GM06990 (cell line): ENCODE measurements at places on chromosomes 7 and 10.

DNA sequence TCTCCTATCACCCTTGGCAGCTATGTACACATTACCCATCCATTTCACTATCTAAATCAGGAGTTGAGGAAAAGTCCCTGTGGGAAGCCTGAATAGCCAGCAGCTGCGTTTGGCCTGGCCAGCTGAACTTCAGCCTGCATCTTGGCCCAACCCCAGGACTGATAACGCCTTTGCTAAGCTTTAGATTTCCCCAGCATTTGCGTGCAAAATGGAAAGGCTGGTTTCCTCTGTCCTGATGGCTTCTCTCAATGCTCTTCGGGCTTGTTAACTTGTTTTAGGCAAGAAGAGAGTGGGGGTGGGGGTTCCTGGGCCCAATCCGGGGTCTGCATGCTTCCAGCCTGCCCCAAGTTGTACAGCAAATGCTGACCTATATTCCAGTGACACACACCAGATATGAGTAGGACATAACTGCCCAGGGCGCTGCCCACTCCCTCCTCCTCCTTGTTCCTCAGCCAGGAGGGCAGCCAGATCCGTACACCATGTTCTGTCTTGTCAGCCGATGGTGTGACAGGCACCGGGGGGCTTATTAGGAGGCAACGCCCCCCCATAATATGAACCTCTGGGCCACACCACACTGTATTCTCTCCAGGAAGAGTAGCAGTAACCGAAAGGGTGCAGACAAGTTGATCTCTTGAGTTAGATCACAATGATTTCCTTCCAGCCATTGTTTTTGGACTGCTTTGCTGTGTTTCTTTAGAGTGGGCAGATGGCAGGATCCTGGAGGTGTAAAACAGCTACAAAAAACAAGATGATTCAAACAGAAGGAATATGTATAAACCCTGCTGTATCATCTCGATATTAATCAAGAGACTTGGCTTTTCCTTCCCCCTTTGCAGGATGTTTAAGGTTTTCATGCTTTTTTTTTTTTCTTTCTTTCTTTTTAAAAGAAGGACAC, 339.0 kb downstream of the RNLS start:
- DNase-seq, result no peak

DNA sequence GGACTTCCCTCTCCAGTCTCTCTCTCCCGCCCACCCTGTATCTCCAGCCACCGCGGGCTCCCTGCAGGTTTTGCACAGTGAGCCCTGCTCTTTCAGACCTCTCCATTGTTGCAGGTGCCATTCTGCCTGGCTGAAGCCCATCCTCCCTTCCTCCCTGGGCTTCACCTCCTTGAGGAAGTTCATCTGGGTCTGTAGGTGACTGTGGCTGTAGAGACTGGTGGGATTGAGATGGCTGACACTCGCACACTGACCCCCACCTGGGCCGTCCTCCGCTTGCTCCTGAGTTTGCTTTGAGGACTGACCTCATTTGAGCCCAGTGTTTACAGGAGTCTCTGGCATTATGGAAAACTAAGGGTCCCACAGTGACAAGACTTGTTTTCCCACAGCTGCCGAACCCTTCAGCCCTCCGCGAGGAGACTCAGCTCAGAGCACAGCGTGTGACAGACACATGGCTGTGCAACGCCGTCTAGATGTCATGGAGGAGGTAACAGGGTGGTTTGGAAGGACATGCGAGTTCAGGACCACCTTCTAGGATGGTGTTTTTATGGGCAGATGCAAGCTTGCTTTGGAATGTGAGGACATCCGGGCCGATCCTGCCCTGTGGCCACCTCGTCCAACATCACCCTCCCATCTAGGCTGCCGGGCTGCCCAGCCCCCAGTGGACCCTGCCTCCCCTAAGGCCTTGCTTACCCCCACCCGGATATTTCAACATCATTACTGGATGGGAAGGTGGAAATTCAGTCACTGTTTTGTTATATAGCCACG, 9.3 kb downstream of the PLAC9 start:
- DNase-seq, result no peak

GRCh38 chr10:15242261-15242840, 73.9 kb upstream of the NMT2 start:
- DNase-seq, result no peak

GRCh38 chr10:127036987-127037386, 131.8 kb downstream of the DOCK1 start:
- DNase-seq, result no peak

DNA sequence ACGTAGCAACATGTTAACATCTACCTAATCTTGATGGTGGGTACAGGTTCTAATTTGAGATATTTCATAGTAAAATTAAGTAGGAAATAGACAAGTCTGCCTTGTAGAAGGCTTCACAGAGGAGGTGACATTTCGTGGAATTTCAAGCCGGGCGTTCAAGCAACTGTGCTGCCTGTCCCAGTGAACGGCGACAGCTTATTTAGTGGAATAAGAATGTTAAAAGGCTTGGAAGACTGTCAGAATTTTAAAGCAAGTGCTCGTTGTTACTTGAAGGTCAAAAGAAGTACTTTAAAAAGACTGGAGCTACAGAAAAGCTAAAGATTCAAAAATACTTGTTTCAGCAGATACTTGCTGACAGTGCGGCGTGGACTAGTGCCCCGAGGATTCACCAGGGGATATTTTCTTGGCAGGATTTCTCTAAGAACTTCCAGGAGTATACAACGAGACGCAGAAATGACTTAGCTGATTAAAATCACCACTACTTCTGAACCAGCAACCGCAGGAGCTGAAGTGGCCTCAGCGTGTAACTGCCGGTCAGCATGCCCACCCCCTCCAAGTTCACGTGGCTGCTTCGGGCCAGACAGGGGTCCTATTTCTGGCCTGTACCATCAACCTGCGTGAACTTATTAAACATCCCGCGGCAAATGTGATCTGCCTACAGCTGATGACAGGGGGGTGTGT, 46.5 kb downstream of the CTBP2 start:
- no peak for DNase-seq

DNA sequence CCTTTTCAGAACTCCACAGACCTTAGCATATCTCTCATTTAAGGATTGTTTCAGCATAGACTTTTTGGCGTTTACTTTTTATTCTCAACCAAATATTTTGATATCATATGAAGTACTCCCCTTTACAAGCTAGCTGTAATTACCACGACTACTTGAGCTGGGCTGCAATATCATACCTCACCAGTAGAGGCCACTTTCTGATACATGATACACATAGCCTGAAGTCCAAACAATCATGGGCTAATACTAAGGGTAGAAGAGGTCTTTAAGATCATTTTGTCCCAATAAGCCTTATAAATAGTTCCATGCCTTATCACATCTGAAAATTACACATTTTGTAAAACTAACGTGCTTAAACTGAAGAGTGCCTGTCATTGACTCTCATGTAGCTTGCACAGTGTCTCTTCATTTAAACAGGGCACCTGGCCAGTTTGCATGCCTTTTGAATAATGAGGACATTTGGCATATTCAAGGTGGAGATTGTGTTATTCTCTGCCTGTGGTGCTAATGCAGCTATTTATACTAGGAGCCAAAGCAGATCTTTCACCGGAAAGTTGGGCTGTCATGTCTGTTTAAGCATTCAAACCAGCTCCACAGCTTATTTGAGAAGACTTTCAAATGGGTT, 403.7 kb upstream of the ZMIZ1 start:
- DNase-seq, result no peak

GRCh38 chr10:123139521-123140163, 3.9 kb downstream of the HMX3 start:
- no peak for DNase-seq

DNA sequence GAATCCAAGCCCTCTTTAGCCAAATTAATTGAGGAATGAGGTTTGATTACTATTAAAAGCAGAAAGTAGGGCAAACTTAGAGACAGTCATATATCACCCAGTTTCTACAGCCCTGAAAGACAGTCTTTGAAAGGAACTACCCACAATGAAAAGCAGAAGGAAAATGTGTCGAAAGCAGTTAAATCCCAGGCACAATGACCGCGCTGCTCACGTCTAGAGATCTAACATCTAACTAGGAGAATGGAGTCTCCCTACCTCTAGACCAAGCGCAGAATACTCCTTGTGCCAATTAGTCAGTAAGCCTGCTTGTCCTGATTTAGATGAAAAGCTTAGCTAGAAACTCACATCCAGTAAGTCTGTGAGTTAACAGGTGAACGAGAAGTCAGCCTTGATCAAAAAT, 350.0 kb downstream of the FGFR2 start:
- DNase-seq, result no peak

DNA sequence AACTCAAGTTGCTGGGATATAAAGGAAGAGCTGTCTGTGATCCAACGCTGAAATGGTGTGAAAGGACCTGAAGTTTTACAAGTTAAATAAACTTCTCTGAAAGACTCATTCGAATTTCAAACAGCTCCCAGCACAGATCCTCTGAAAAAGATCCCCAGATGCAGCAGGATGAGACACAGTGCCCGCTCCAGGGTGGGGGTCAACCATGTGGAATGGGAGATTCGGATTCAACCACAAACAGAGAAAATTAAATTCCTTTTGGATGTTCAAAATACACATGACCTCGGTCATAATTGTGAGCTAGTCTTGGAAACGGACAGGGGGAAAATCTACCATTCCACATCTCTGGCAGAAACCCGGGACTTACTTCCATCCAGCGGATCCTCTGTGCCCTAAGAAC, 119.6 kb downstream of the PRKAG2 start:
- no peak for DNase-seq

- no peak for DNase-seq
These were observed 101.2 kb upstream of the KLF6 start for GRCh38 chr10:3886191-3886590.

GRCh38 chr7:5041047-5041446, 4.6 kb upstream of the RBAK start:
- DNase-seq, result no peak

GRCh38 chr7:25843467-25843866, 308.5 kb upstream of the NFE2L3 start:
- no peak for DNase-seq

DNA sequence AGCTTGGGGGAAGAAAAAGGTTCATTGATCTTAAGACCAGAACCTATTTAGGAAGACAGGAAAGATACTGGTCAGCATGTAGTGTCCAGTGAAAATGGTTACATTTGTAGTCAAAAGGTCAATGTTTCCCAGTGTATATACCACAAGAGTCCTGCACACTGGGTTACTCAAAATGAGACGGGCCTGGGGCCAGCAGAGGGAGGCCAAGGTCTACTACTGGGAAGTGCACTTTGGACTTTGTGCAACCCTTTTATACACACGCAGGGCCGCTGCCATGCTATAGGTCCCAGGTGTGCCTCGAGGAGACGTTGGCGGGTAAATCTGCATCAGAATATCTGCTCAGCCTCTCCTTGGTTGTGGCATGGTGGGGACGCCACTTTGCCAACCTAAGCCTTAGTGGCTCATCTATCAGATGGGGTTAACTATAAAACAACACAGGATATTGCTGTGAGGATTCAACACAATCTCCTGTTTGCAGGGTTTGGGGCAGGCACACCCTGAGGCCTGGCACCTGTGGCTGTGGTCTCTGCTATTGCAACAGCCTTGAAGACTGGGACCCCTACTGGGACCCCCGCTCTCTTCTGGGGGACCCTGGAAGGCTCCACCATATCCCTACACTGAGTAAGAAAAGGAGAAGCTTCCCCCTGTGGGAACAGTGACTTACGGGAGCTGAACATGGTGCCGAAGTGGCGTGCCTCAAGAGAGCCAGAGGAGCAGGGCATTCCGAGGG, 19.7 kb downstream of the CLRN3 start:
- DNase-seq, result no peak

GRCh38 chr7:104943502-104944343, 70.3 kb upstream of the KMT2E start:
- DNase-seq, result peak; percentile 69

- DNase-seq, result no peak
These were observed 31.8 kb upstream of the HTR5A start for GRCh38 chr7:155038335-155038734.

DNA sequence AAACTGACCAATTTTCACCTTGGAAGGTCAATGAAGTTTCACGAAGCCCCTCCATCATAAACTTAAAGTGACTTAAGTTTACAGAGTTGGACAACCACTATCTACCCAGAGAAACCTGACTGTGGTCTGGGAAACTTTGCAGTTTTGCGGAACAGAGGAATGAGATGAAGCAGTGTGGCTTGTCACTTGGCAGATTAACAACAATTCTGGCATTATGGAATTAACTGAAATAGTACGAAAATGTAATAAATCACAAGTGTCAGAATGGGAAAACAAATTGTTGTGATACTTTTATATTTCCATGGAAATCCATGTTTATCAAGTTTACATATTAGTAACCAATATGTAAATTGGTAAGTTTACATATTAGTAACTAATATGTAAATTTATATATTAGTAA, 4.9 kb downstream of the KMT2C start:
- DNase-seq, result no peak

- DNase-seq, result peak; percentile 51
These were observed at the start of gene EPDR1 for GRCh38 chr7:37920305-37920848. Gene EPDR1 (plus strand): TSS chr7:37920640. CDS start chr7:37920940, 300 bp downstream.

- DNase-seq, result no peak
These were observed 22.7 kb downstream of the JAZF1 start for GRCh38 chr7:28157831-28158416.

- peak; percentile 59 for DNase-seq
These were observed 61.8 kb downstream of the ADD3 start for GRCh38 chr10:110069502-110069982.

GRCh38 chr10:124672181-124672638, 72.0 kb downstream of the FAM53B start:
- DNase-seq, result no peak

GRCh38 chr10:79185067-79185774, 116.5 kb downstream of the ZMIZ1 start:
- DNase-seq, result no peak

DNA sequence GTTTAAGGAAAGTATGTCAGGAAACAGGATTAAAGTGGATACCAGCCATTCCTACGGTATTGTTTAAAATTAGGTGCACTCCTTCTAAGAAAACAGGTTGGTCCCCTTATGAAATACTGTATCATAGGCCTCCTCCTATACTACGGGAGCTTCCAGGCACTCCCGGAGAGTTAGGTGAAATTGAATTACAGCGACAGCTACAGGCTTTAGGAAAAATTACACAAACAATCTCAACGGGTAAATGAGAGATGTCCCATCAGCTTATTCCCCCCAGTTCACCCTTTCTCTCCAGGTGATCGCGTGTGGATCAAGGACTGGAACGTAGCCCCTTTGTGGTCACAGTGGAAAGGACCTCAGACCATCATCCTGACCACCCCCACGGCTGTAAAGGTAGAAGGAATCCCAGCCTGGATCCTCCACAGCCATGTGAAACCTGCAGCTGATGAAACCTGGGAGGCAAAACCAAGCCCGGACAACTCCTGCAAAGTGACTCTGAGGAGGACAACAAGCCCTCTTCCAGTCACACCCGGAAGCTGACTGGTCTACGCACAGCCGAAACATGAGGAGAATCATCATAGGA, 25.1 kb upstream of the GHITM start:
- DNase-seq, result no peak

GRCh38 chr10:103680869-103681236, 174.5 kb downstream of the SH3PXD2A start:
- DNase-seq, result no peak

- DNase-seq, result peak; percentile 39
These were observed 28.2 kb downstream of the PHYH start for GRCh38 chr10:13271552-13272163.

DNA sequence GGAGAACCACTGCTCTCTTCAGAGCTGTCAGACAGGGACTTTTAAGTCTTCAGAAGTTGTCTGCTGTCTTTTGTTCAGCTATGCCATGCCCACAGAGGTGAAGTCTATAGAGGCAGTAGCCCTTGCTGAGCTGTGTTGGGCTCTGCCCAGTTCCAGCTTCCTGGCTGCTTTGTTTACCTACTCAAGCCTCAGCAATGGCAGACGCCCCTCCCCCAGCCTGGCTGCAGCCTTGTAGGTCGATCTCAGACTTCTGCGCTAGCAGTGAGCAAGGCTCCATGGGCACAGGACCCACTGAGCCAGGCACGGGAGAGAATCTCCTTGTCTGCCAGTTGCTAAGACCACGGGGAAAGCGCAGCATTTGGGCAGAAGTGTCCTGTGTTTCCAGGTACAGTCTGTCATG, 12.1 kb upstream of the CPA2 start:
- no peak for DNase-seq
